ENCODE measurements at places on chromosomes 7 and 10.

DNA sequence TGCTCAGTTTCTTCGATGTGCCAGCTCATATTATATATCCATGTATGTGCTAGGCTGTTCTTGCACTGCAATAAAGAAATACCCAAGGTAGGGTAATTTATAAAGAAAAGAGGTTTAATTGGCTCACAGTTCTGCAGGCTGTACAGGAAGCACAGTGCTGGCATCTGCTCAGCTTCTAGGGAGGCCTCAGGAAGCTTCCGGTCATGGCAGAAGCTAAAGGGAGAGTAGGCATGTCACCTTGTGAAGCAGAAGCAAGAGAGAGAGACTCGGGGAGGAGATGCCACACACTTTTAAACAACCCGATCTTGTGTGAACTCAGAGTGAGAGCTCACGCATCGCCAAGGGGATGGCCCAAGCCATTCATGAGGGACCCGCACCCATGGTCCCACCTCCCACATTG is 13.8 kb upstream of the ECHDC3 start:
- DNase-seq: no peak

DNA sequence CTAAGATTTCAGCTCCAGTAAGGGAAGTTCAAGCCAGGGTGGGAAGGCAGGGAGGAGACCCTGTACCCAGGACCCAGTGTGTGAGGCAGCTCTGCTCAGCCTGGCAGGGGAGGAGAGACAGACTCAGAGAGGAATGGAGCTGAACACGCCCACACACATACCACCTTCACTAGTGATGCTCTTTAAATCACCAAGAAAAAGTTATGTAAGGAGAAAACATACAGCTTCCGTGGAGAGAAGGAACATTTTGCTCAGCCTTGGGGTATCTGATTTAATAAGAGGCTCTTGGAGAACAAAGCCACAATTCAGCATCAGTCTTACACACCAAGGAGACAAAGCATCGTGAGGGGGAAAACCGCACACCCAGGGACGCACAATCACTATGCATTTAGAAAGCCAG is 62.9 kb downstream of the PRKAG2 start:
- DNase-seq: no peak

DNA sequence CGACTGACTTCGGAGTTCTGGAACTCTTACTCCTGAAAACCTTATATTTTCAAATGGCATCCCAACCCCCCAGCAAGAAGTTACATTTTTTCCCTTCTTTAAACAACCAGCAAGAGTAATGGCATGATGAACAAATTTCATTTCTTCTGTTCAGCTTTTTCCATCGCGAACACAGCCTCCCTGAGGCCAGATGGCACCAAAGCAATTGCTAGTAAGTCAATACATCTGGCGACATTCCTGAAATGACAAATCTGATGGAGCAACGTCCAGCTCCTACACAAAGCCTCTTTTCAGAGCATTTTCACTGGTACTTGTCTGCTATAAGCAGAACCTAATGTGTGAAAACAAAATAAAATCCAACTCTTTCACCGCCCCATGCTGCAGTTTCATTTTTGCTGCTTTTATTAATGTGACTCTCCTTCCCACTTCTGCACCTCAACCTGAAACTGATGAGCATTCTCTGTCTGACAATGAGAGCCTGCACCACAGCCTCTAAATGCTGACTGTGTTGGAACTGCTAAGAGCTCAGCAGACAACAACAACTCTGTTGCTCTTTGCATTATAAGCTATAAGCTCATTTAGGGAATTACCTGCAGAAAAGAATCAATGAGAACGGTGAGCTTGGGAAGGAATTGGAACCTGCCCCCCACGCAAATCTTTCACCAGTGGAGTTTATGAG is 229.8 kb downstream of the FGFR2 start:
- no peak for DNase-seq

DNA sequence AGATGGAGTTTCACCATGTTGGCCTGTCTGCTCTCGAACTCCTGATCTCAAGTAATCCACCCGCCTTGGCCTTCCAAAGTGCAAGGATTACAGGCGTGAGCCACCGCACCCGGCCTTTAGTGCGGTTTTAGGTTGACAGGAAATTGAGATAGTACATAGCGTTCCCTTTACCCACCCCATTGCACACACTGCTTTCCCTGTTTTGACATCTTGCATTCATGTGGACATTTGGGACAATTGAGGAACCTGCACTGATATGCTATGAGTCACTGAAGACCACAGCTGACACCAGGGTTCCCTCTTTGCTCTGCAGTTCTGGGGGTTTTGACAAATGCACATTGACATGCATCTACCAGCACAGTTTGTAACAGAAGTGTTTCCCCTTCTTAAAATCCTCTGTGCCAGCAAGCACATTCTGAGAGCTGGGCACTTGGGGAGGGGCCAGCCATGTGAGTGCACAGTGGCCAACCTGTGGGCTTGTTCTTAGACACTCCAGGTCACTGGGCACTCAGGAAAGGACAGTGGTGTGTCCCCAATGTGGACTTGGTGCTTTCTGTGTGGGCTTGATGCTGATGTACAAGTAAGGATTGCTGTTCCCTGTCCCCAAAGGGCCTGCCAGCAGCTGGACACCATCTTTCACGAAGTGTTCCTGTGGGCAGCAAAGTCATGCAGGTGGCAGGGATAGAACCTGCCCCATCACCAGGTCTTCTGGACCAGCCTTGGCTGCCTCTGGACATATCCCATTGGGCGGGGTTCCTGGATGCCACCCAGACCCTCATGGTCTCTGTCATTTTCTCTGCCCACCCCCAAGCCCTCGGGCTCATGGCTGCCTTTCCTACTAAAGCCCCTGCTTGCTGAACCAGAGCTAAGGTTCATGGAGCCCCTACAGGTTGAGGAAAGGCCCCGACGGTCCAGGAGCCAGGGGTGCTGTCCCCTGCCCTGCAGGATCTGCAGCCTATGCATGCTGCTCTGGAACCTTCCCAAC is 579.8 kb downstream of the GLRX3 start:
- DNase-seq: no peak

- no peak for DNase-seq
Observed at GRCh38 chr10:5089865-5090264, 4.3 kb upstream of the AKR1C3 start.
